Hematopoietic multipotent progenitor cell treated with erythropoietin and hydrocortisone succinate and interleukin-3 and kit ligand, for 6 days (in vitro differentiated cells): ENCODE measurements at places on chromosomes 7 and 10.
A peak's percentile ranks its signal among the peaks of the same experiment; 100 is the strongest.

GRCh38 chr10:133267829-133268228, 8.8 kb downstream of the ADAM8 start:
- DNase-seq = no peak

DNA sequence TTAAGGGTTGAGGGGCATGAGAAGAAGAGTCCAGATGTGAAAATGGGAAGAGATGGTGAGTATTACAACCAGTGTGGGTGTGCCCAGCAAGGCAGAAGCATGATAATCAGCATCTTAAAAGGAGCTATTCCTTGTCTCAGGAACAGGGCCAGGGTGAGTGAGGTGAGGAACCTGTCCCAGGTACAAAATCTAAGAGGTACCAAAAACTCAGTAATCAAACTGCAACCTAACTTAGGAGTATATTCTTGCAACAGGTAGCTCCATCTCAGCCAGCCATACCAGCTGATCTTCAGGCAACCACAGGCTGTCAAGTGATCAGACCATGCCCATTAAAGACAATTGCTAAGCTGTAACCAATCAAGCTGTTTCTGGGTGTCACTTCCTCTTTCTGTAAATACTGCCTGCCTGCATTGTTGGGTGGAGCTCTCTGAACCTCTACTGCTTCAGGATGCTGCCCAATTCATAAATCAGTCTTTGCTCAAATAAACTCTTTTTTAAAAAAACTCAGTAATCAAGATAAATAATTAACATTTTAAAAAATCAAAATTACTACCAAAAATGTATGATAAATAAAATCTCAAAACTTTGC, 7.4 kb downstream of the KEL start:
- peak; percentile 55 for DNase-seq

DNA sequence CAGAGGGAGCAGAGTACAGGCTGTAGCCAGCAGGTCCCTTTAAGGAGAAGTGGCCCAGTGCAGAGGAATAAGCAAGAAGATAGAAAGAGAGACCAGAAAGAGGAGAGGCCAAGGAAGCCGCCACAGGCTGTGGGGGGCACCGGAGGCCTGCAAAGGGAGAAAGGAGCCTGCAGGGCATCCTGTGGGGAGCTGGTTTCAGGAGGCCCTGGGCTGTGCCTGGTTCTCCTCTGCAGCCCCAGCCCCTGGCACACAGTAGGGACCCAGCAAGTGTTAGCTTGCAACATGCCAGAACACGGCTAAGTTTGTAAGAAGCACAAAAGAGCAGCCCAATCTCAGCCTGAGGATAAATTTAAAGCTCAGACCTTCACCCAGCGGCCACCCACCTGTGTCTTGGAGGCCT, 12.3 kb upstream of the C10orf71 start:
- DNase-seq = no peak

DNA sequence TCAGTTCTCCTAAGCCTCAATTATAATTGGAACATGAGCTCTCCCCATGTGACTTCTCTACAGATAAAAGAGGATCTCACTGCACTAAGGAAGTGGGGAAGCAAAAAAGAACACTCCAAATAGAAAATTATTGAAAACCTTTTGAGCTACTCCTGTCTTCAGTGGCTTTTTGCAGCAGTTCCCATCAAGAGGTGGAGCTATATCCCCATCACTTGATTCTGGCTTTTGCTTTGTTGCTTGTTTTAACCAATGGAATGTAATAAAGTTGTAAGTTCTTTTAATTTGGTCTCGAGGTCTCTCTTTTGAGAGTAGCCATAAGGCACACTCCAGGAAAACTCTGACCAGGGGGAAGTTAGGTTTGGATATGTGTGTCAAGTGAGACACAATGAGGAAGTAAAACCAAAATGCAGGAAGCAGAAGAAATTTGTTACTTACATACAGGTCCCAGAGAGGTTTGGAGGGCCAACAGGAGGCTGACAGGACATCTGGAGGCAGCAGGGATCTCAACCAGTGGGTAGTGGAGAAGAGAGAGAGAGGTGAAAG, 569.4 kb downstream of the HTR7 start:
- no peak for DNase-seq

- DNase-seq = peak; percentile 80
These were observed 169.5 kb downstream of the SNX13 start for GRCh38 chr7:17770710-17771375.

- no peak for DNase-seq
These were observed 2.6 kb upstream of the VIPR2 start for GRCh38 chr7:159147246-159147645.

GRCh38 chr10:31320550-31321211, 1.7 kb downstream of the ZEB1 start:
- peak; percentile 46 for DNase-seq
